ENCODE measurements at places on chromosomes 11 and 22. TPM values are rescaled to one million over a fixed set of nuclear protein-coding genes. Genes with fewer than 3 reads are reported as not detected.

Gene HEPN1
- total RNA-seq: not detected

Gene TRPM5
- not detected for total RNA-seq

Gene NRXN2
- 315 TPM for total RNA-seq

Gene CBX7
- 12.5 TPM for total RNA-seq

Gene ATP6V1E1
- 98.9 TPM for total RNA-seq

Gene HPX
- 9.7 TPM for total RNA-seq

Gene CDCA5
- 2.8 TPM for total RNA-seq

Gene OR5B21
- not detected for total RNA-seq
